Retinal pigment epithelial cell (primary cell): ENCODE measurements at places on chromosomes 2 and 18.
A peak's percentile ranks its signal among the peaks of the same experiment; 100 is the strongest.

- DNase-seq = no peak
These were observed 44.0 kb downstream of the ITGB6 start for GRCh38 chr2:160156100-160156499.

- peak; percentile 34 for DNase-seq
These were observed at the start of gene LYPD6 for GRCh38 chr2:149330127-149331022. LYPD6 (plus strand) TSS chr2:149330587; CDS start chr2:149437709, 107,122 bp downstream.

- DNase-seq = no peak
These were observed 82.6 kb upstream of the TANK start for GRCh38 chr2:161077367-161078210.

DNA sequence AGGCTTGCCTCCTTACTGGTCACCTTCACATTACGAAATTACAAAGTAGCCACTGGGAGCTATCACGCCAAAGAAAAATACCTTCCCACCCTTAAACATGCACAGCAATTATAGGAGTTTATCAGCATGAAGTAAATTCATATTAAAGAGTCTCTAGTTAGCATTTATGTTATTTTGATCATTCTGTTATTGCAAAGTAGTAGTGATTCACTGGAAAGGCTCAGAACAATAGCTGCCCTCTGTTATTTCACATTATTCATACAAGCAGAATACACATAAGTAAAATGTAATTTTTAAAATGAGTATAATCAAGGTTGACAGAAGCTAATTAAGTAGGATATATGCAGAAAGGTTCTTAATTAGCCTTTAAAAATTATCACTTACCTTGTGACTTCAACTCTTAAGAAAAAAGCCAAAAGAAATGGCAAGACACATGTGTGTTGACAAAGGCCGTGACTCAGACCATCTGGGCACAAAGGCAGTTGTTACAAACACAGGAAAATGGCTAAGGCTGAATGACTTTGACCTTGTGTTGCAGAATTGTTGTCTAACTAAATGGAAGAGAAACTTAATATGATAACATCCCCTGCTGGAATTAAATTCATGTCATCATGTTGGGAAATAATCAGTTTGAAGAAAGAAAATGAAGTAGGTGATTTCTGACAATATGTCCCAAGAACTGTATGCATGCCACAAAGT is 108.3 kb downstream of the ARL6IP6 start:
- DNase-seq = no peak

- DNase-seq = peak; percentile 65
These were observed 28.0 kb upstream of the SCYGR1 start for GRCh38 chr2:227415538-227416424.

GRCh38 chr2:39608686-39609441 is 56.9 kb upstream of the TMEM178A start:
- no peak for DNase-seq

GRCh38 chr2:10524851-10525572 is 76.9 kb upstream of the ODC1 start:
- no peak for DNase-seq

GRCh38 chr2:167212014-167212648 is 323.9 kb downstream of the XIRP2 start:
- no peak for DNase-seq

DNA sequence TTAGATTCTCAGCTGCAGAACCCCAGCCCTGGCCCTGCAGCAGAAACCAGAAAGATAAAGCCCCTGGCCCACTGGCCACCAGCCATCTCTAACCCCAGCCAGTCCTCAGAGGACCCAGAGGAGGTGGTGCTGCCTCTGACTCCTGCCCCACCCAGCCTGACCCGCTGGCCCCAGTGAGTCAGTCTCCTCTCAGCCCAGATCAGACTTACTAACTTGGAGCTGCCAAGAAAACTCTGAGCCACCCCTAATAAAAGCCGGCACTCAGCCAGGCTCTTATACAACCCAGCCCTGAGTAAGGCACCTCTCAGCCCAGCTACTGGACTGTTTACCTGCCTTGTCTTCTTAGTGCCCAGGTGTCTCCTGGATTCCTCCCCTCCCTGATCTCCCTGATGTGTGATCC is 2.0 kb downstream of the SLC14A2 start:
- peak; percentile 76 for DNase-seq

GRCh38 chr2:28340312-28341202 is 52.1 kb upstream of the FOSL2 start:
- DNase-seq = no peak

DNA sequence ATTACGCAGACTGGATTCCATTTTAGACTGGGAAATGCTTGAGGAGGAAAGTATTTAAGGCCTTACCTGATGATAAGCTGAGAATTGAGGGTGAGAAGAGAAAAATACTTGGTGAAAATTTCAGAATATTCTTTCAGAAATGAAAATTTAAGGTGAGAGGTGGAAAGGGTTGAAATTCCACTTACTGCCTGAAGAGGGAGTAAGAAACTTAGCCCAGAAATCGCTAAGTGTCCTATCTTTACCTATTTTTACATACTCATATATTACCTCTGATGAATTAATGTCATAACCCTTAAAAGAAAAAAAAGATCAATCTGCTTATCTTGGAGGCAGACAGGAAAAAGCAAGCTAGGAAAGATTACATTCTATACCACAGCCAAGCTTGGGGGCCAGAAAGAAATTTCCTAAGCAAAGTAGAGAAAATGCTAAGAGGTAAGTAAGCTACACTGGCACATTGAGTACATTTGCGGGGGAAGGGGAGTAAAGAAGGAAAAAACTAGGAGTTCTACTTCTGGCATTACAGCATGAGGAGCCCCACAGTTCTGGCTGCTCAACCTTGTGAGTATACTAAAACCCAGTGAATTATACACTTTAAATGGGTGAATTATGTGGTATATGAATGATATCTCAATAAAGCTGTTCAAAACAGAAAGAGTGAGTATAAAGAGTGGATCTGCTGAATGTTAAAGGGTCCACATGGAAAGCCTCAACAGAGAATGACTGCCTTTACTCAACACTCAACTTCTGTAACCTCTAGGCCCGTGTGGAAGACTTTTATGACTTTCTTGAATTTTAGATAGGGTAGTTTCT is 33.8 kb downstream of the SMC6 start:
- no peak for DNase-seq

DNA sequence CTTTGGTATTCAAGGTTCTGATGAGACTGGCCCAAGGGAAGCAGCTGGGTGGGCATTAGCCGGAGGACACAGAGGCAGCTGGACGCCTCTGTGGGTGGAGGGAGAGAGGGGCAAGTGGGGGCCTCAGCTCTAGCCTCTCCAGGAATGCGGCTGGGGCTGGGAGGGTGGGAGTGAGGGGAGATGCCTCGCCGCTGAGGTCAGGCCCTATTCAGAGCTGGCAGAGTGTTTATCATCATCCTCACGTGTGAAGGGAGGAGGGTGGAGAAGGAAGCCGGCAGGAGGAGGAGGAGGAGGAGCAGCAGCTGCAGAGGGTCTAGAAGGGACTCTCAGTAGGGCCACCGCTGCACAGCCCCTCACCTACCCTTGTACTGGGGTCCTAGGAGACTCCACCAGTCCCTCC is 43.1 kb downstream of the TNS1 start:
- DNase-seq = no peak

DNA sequence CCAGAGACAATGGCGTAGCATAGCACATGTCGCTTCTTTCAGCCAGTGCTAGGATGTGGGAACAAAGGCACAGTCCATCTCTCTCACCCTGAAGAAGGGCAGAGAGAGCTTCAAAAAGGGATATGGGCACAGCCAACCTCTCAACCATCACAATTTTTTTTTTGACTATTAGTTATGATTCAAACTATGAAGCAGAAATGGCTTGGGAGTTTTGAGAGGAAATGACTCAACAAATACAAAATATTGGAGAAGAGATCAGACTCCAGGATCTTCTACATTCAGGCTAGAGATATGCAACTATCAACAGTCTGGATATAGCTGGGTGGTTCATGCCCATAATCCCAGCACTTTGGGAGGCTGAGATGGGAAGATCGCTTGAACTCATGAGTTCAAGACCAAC is 109.1 kb downstream of the MCFD2 start:
- no peak for DNase-seq

DNA sequence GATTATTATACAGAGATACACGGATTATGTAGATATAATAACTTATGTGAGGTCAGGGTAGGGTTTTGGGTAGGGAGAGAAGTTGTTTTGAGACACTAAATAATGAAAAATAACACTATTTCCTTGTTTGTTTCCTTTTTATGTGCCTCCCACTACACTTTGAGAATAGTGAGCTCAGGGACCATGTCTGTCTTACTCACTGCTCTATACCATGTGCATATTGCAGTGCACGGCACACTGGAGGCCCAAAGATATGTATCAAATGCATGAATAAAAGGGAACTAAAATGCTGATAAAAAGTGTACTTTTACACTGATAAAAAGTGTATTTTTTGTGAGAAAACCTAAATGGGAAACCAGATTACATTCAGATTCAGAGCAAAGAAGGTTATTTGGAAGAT is 151.4 kb upstream of the NABP1 start:
- no peak for DNase-seq

DNA sequence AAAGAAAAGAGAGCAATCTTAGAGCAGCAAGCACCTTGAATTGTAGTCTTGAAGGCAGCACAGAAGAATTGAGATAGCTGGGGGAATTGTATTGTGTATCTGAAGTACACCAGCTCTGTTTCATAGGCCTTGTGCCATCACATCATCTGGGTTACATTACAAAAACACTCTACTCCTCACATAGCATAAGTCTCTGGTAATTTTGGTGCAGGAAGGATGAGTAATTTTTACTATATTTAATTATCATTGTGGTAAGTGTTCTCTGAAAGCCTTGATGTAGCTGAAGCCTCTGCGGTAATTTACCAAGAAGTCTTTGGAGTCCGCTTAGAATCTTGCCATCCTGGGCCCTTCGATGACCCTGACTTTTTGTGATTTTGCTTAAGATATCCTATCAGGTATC is 291.1 kb downstream of the ARHGAP15 start:
- no peak for DNase-seq

GRCh38 chr2:96202152-96202854 is 6.3 kb downstream of the STARD7 start:
- no peak for DNase-seq

DNA sequence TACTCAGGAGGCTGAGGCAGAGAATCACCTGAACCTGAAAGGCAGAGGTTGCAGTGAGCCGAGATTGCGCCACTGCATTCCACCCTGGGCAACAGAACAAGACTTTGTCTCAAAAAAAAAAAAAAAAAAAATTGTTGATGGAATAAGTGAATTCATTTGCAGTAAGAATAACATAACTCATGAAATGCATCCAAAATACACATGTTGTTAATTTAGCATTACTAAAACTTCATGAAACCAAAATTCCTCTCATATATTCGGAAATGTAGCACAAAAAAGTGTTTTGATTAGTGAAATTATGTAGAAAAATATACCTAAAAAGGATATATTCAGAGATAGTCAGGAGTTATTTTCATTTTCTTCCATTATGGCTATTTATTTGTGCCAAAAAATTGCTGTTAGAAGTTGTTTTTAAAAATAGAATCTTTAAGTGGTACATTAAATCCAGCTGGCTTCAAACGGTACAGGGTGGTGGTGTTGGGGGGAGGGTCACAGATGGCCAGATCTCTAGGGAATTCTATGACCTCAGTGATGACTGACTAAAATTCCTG is 78.2 kb upstream of the UGP2 start:
- DNase-seq = no peak

- DNase-seq = no peak
These were observed 457.5 kb upstream of the FANCL start for GRCh38 chr2:58698620-58699019.

- no peak for DNase-seq
These were observed 175.2 kb downstream of the SH3RF3 start for GRCh38 chr2:109304242-109304641.

DNA sequence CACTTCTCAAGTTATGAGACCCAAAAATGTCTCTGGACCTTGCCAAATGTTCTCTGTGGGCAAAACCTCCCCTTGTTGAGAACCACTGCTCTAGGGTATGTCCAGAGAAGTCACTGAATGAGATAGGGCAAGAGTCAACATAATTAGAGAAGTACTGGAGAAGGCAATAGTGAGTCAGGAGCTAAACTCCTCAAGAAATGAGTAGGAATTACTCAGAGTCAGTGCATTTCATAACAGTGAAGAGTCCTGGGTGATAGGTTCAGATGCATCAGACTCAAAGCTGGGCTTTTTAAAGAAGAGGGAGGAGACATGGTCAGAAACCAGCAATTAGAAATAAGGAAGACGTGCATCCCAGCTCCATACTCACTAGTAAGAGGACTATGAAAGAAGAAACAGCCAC is 38.6 kb upstream of the IHH start:
- DNase-seq = no peak

- no peak for DNase-seq
These were observed 143.0 kb downstream of the TANC1 start for GRCh38 chr2:159111346-159111927.

DNA sequence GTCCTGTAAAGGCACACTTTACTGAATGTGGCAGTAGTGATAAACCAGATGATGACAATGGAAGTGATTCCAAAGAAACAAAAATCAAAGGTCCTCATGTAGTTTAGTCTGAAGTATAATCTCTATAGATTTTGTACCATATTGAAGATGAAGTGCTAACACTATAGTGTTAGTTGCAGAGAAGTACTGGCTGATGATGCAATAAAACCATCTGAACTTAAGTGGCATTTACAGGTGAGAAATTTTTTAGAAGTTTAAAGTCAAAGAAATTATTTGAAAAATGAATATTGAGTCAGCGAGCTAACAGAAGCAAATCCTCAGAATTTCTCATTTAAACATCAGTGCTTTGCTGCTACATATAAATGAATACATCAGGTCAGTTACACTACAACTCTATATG is 43.1 kb upstream of the RMDN2 start:
- no peak for DNase-seq

DNA sequence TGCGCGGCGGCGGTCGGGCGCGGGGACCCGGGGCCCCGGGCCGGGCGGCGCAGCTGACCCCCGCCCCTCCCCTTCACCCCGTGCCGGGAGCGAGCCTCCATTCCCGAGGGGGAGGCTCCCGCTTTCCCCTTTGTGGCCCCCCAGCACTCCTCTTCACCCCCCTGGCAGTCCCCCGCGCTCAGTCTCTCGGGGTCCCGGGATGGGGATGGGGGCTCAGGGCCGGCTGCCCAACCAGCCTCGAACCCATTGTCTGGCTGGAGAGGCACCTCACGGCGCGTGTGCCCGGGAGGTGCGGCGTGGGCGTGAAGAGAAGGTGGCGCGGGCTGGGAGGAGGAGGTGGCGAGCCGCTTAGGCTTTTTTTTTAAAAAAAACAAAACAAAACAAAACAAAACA is 748 bp downstream of the FMNL2 start:
- no peak for DNase-seq

DNA sequence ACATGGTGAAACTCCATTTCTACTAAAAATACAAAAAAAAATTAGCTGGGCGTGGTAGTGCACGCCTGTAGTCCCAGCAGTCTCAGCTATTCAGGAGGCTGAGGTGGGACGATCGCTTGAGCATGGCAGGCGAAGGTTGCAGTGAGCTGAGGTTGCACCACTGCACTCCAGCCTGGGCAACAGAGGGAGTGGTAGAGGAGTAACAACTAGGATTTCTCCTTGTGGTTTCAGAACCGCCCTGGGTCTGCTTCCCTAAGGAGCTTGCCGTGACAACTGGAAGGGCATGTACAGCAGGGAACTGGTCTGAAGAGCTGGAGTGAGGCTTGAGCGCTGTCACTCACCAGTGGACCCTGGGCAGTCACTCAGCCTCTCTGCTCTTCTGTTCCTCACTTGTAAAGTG is 29.1 kb downstream of the REEP1 start:
- no peak for DNase-seq

GRCh38 chr18:36582988-36583745 is 245.6 kb downstream of the TPGS2 start:
- no peak for DNase-seq

GRCh38 chr18:7459851-7460770 is 107.0 kb upstream of the PTPRM start:
- no peak for DNase-seq
